ENCODE measurements at places on chromosomes 13 and 19.
A peak's percentile ranks its signal among the peaks of the same experiment; 100 is the strongest.

GRCh38 chr13:88651531-88651930, 980.4 kb downstream of the SLITRK5 start:
- DNase-seq = no peak

- no peak for DNase-seq
Observed at GRCh38 chr13:95075506-95075905, 225.7 kb downstream of the ABCC4 start.

- DNase-seq = peak; percentile 82
Observed at GRCh38 chr19:50537769-50538230, 24.1 kb upstream of the ASPDH start.

GRCh38 chr13:107088061-107088460, 520.1 kb upstream of the ARGLU1 start:
- DNase-seq = no peak

DNA sequence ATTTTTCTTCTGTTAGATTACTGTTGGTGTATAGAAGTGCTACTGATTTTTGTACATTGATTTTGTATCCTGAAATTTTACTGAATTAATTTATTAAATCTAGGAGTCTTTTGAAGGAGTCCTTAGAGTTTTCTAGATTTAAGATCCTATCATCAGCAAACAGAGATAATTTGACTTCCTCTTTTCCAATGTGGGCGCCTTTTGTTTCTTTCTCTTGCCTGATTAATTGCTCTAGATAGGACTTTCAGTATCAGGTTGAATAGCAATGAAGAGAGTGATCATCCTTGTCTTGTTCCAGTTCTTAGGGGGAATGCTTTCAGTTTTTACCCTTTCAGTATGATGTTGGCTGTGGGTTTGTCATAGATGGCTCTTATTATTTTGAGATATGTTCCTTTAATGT, 5.6 kb upstream of the CD33 start:
- DNase-seq = no peak

All from hematopoietic multipotent progenitor cell treated with erythropoietin and hydrocortisone succinate and interleukin-3 and kit ligand, for 8 days (in vitro differentiated cells).